Keratinocyte (primary cell): ENCODE measurements at places on chromosomes 2 and 18.

DNA sequence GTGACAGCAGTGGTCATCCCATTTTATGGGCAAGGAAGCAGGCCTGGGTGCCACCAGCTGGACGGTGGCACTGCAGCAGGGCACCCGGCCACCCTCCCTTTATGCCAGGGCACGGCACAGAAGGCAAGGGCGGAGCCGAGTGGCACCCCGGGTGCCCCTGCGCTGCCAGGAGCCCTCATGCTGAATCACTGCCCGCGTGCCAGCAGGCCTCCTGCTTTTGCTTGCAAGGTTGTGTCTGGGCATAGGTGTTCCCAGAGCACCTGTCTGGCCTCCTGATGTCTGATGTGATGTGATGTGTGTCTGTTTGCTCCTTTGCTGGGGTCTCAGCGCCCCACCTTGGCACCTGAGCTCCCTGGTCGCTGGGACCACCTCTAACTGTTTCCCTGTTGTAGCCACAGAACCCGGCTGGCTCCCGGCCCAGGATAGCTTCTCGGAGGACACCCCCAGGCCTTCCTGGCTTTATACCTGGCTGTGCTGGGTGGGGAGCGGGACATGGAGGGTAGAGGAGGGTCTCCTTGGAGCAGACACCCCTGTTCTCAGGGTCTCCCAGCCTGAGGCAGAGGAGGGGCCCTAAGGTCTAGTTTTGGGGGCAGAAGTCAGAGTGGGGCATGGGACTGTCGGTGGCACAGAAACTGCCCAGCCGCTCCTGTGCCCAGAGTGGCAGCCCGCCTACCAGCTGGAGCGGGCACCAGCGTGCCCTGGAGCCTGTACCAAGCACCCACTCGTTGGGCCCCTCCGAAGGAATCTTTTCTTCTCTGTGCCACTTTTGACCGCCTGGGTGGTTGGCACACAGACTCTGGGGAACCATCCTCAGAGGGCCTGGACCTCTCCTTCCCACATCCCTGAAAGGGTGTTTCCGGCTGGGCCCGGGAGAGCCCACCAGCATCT is 3.6 kb downstream of the GPC1 start:
- DNase-seq: no peak

GRCh38 chr2:222239945-222240675 is 58.7 kb downstream of the PAX3 start:
- no peak for DNase-seq

GRCh38 chr2:64295326-64296139 is 151.3 kb upstream of the PELI1 start:
- no peak for DNase-seq

DNA sequence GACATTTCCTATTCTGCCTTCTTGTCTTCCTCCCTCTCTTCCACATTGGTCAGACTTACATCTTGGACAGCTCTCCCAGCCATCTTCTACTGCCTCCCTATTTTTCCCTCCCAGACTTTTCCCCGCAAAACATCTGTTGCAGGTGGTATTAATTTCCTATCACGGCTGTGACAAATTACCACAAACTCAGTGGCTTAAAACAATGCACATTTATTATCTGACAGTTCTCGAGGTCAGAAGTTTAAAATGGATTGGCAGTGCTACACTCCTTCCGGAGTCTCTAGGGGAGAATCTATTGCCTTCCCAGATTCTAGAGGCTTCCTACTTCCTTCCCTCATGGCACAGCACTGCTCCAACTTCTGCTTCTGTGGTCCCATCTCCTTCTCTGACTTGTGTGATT is 33.3 kb downstream of the STRADB start:
- DNase-seq: no peak

GRCh38 chr2:215060861-215061536 is 77.4 kb downstream of the ABCA12 start:
- no peak for DNase-seq

DNA sequence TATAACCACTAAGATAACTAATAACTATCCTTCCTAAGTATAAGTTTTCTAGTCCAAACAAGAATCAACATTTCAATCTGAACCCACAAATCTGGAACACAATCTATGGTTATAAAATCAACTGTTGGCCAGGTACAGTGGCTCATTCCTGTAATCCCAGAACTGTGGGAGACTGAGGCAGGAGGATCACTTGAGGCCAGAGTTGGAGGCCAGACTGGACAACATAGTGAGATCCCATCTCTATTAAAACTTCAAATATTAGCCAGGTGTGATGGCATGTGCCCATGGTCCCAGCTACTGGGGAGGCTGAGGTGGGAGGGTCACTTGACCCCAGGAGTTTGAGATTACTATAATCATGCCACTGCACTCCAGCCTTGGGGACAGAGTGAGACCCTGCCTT is 11.2 kb downstream of the MRPS5 start:
- DNase-seq: no peak

- DNase-seq: no peak
Observed at GRCh38 chr2:234595829-234596228, 98.9 kb upstream of the ARL4C start.

- no peak for DNase-seq
Observed at GRCh38 chr2:165827016-165827920, 33.2 kb upstream of the GALNT3 start.

GRCh38 chr2:8121022-8121825 is 560.6 kb upstream of the ID2 start:
- no peak for DNase-seq

GRCh38 chr2:46306330-46306751 is 9.1 kb downstream of the EPAS1 start:
- DNase-seq: no peak

DNA sequence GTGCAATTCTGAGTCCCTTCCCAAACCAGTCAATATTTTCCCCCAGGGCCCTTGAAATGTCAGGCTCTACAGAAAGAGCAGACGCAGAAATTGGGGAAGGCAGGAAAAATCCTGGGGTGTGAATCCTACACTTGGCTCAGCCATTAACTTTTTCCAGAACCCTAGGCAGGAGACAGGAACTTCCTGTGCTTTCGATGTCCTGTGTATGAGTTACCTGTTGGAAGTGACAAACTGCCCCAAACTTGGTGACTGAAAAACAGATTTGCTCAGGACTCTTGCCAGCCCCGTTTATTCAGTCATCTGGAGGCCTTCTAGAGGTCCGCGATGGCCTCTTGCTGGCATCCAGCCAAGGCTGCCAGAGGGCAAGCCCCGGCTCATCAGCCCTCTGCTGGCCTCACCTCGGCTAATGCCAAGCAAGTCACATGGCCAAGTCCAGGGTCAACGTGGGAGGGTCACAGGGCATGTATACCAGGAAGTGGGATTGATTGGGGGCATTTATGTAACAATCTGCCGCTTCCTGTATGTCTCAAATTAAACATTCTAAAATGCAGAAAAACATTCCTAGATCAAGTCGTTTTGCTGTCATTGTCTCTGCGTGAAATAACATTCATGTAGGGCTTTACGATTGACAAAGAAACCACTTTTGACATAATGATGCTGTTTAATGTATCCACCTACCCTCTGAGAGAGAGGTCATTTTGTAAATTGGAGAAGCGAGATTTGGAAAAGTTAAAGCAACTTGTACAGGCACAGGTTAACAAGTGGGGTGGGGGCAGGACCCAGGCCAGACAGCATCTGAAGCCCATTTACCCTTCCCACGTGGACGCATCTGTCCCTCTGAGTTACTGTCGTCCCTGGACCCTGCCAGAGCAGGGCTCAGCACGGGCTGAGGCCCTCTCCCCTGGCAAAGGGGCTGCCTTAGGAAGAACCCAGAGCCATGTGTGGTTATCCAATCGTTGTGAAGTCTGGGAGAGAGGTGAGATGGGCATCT is 179.4 kb downstream of the INHBB start:
- no peak for DNase-seq

DNA sequence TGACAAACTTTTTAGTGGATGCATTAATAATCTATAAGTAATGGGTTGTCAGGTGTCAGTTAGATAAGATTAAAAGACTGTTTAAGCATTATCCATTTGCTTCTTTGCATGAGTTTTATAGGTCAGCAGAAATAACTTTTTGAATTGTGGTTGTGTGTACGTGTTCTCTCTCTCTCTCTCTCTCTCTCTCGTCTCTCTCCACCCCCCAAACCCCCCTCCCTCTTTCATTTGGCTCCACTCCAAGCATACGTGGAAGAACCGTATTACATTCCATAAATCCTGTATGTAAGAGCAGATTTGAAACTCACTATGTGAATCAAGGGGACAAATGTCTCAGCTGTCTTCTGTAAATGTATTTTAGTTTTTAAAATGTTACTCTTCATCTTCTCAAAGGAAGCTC is 120.2 kb downstream of the MEIS1 start:
- no peak for DNase-seq

- no peak for DNase-seq
Observed at GRCh38 chr2:38596229-38596628, 6.5 kb downstream of the HNRNPLL start.

DNA sequence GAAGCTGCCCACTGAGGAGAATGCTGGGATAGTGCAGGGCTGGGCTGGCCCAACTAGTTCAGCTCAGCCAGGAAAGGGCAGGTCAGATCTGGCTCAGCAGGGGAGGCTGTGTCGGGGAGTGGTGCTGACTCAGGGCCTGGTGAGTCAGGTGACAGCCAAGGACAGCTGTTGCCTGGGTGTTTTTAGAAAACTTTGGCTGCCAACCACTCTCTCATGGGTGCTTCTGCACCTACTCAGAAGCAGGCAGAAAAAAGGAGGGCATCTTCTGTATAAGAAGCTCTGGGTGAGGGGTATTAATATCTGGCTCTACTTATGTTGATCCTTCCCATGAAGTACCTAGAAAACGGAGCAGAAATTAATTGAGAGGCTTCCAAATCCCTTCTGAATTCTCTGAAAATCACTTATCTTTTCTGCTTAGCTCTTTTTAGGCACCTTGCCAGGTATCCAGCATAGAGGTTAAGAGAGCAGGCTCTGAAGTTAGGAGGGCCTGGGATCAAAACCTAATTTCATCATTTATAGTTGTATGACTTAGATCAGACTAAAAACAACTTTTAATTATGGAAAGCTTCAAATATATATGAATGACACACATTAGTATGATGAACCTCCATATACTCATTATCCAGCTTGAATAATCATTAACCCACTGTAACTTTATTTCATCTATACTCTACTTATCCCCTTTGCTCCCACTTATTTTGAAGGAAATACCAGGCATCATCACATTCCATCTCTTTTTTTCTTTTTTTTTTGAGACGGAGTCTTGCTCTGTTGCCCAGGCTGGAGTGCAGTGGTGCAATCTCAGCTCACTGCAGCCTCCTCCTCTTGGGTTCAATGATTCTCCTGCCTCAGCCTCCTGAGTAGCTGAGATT is 15.5 kb upstream of the RAB10 start:
- peak; percentile 85 for DNase-seq

GRCh38 chr2:20444993-20445910 is 1.6 kb upstream of the RHOB start:
- no peak for DNase-seq

DNA sequence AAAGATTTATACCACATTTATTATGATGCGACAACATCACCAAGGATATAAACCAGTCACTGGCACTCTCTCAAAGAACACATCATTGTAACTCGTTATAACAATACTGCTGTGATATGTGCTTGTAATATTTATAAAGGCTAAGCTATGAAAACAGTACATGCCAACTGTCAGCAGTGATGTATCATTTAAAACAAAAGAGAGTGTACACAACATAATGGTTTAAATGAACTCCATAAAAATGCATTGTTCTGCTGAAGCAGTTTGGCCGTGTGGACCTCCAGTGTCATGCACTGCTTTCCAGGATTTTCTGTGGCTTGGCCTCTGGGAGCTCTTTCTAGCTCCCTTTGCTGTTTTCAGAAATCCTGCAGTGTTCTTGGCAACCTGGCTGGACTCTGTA is 215.6 kb downstream of the MTX2 start:
- no peak for DNase-seq
